ENCODE measurements at places on chromosomes 12 and 14.

- no peak for DNase-seq
Observed at GRCh38 chr14:88825078-88825458, 617 bp downstream of the TTC8 start.

DNA sequence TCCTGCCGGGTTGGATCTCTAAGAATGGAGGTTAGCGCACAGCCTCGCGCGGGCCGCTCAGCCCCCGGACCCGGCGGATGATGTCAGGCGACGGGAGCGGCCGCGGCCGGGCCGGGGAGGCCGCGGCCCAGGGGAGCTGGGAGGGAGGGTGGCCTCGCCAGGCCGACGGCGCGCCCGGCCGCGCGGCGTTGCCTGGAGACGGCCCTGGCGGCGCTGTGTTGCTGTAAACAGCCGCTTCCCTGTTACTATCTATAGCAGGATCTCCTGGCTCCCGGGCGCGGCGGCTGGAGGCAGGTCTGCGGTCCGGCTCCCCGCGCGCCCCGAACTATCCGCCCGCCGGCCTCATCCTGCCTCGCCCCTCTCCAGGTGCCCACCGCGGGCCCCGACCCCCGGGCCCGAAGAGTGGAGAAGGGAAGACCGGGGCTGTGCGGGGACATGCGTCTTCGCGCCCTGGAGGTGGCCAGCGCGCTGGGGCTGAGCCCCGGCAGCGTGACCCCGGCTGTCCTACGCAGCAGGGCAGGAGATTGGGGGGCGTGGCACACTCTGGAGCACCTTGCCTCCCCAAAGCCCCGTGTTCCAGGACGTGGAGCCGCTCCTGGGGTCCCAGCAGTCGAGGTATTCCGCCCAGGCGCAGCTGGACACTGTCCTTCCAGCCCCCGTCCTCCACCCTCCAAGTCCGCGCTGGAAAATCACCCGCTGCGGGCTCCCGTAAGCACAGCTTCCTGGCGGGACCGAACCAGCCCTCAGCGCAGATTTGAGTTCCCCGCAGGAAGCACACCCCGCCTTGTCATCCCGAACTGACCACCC lies 1.4 kb upstream of the FOS start:
- DNase-seq = peak; percentile 90

GRCh38 chr12:661720-662486 lies 1.3 kb downstream of the NINJ2 start:
- no peak for DNase-seq

DNA sequence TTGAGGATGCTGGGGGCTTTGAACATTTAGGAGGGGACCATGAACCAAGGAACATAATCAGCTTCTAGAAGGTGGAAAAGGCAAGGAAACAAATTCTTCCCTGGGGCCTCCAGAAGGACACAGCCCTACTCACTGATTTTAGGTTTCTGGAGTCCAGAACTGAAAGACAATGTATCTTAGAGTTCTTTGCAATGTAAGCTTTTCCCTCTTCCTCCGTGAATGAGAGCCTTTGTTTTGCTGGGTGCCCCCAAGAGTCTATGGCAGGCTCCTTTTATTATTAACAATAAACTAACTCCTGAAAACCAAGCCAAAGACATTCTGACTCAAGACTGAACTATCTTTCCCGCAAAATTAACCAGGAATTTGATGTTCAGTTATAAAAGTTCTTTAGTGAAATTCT lies 204.1 kb downstream of the STXBP6 start:
- DNase-seq = no peak

DNA sequence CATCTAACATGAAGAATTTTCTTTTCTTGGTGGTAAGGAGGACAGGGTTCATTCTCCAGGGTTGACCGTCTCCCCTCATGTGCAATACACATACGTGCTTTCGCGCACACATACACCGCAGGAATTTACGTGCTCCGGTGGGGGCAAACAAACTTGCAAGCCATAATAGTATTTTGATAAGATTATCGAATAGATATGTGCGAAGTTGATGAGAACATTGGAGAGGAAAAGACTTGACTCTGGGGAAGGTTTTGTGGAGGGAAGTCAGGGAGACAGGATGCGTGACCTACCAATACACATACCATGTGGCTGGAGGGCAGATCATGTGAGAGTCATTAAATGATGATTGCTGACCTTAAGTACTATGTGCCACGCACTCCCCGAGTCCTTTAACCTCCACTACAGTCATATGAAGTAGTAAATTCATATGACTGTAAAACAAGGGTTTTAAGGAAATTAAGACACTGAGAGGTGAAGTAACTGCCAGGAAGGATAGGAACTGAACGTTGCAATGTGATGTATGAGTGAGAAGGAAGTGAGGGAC lies 921 bp downstream of the RAD51B start:
- peak; percentile 34 for DNase-seq

DNA sequence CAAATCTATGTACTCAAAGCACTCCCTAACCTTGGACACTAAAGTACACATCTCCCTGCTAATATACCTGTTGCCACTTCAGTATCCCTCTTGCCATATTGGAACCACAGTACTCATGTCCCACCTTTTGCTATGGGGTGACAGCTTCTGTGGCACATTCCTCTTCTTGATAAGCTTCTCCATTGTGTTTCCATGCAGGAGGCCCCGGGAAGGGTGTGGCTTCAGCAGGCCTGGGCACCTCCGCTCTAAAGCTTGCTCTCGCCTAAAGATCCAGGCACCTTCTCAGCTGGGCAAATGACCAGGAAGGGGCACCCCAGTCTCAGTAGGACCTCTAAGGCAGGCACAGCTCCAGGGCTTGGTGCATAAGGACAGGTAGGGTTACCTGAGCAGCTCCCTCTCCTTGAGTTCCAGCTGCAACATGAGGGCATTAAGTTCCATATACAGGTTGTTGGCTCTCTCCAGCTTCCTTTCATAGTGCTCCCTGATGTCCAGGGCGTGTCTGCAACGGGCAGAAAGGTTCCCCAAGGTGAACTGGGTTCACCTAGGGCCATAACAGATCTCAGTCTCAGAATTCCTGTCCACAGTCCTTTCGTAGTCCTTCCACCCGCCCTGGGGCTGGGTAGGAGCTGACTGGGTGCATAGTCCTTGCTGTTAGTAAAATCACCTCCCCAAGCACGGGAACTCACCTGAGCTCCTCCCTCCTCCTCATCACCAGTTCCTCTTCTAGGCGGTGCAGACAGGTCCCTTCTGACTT lies 15.9 kb downstream of the MAP3K12 start:
- DNase-seq = no peak

GRCh38 chr14:70789961-70790360 lies 19.4 kb downstream of the MAP3K9 start:
- DNase-seq = no peak

- no peak for DNase-seq
Observed at GRCh38 chr12:109968032-109968420, 28.1 kb downstream of the GIT2 start.

GRCh38 chr12:48352157-48352760 lies 1.5 kb upstream of the ZNF641 start:
- DNase-seq = no peak

GRCh38 chr14:61296151-61296550 lies 15.0 kb upstream of the TMEM30B start:
- no peak for DNase-seq

All from GM04504 (cell line).